Coronary artery (tissue), 2 donors: ENCODE measurements at places on chromosomes 13 and 19.

DNA sequence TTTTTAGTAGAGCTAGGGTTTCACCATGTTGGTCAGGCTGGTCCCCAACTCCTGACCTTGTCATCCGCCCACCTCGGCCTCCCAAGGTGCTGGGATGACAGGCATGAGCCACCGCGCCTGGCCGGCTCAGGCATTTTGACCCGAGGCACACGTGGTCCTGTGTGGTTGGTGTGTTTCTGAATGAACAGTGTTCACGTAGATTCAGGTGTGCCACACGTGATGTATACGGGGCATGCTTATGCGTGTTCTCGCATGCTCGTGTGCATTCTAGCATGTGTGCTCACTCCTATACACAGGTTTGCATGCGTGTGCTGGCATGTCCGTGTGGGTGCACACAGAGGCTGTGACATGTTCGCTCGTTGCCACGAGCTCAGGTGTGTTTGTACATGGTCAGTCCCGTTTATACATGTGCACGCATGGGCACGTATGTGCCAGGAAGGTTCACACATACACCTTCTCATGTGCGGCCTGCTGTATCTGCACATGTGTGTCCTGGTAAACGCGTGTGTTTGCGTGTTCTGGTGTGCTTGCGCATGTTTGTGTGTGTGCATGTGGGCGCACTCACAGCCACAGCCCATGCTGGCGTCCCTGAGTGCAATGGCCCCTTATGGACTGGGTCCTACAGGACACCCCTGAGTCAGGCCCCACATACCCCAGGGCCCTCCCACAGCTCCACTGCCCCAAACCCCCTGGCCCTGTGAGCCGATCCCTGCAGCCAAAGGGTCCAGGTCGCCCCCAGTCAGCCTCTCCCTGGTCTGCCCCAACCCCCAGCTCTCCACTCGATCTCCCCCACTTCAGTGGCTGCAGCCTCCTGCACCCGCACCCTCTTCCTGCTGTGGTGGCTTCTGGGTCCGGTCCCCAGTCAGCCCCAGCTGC, 20.6 kb upstream of the TCF3 start:
- DNase-seq = no peak

GRCh38 chr19:13838435-13839129, 38.4 kb upstream of the NANOS3 start:
- no peak for DNase-seq

- peak; percentile 35 for DNase-seq
These were observed 38.8 kb downstream of the CHST8 start for GRCh38 chr19:33660410-33661124.

- DNase-seq = no peak
These were observed 192.3 kb downstream of the USP12 start for GRCh38 chr13:26979334-26979733.

DNA sequence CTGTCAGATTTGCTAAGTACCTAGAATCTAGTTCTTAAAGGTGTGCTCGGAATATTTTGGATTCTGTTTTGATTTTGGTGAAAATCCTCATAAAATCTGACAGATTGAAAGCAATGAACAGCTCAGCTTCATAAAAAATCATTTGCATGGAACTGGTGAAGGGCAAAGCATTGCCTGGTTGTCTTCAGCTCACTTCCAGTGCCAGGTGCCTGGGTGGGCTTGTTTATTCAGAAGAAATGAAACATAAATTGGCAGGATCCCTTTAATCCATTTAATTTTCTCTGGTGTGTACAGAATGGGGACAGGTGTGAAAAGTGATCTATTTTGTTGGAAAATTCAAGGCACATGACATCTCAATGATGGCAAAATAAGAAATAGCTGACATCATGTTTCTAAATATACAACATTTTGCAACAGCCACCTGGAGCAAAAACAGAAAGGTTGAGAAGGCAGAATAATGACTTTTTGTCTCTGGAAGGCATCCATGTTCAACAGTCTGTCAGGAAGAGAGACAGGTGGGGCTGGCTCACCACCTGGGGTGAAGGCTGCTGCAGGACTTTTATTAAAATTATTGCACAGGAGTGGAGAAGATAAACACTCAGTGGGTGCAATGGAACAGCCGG, 52.2 kb downstream of the RFC3 start:
- no peak for DNase-seq

DNA sequence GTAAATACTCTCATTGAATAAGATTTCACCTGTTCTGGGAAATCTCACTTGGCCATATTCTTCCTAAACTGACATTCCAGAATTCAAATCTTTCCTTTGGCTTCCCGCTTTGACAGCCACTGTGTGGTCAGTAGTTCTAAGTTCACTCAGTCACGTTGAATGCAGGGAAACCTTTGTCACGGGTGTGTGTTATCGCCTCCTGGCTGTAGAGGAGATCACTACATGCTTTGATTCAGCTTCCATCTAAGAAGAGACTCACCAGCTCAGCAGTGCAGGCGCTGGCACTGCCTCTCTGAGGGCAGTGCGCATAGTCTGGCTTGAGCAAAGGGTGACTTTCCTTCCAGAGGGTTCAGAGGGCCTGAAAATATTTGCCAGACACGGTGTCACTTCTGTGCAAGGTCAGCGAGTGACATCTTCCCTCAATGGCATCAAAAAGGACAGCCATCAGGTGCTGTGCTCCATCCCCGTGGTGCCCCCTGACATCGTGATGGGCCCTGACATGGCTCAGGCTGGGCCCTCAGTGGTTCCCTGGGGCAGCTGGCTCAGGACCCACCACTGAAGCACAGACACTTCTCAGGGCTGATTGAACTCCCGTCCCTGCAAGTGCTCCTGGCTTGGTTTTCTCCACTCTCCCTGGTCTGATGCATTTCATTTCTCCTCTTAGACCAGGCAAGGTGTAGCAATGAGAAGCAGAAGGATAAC, 635.4 kb upstream of the ARGLU1 start:
- DNase-seq = no peak

- no peak for DNase-seq
These were observed 211.5 kb downstream of the KLF12 start for GRCh38 chr13:73922493-73923393.

DNA sequence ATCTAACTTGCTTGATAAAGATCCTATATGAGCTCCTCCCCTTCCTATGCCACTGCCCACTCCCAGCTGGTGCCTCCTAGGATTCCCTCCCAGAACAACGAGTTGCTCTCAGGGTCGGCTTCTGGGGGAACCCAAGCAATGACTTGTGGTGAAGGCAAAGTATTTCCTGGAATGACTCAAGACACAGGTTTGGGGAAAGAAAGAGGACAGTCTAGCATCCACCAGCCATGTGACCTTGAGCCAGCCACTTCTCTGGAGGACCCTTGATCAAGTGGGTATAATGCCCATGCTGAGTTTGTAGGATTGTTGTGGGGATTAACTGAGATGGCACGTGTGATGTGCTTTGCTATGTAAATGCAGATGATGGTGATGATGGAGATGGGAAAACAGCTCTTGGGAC, 33.0 kb downstream of the MBD3L2B start:
- no peak for DNase-seq

DNA sequence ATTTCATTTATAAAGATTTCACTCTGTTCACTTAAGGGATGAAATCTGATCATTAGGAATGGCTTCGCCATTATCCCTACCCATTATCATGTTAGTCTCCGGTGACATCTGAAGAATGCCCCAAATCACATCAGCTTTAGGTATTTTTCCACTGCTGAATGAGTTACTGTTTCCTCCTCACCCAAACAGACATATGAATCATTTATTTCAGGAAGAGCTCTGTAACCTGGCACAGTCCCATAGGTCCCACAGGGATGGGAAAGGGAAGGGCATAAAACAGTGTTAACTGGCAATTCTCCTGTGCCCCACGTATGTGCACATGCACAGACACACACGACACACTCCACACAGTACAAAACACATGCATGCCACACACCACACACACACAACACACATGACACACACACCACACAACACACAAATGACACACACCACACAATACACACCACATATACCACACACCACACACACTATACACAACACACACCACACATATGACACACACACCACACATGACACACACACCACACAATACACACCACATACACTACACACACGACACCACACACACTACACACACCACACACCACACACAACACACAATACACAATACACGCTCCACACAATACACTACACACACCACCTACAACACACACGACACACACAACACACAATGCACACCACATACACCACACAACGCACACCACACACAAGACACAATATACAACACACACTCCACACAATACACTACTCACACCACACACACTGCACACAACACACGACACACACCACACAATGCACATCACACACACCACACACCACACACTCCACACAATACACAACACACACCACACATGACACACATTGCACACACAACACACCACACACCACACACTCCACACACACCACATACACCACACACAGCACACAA, 15.4 kb downstream of the TMEM255B start:
- DNase-seq = no peak

- DNase-seq = no peak
These were observed 712.9 kb upstream of the GPC6 start for GRCh38 chr13:92513672-92514071.

DNA sequence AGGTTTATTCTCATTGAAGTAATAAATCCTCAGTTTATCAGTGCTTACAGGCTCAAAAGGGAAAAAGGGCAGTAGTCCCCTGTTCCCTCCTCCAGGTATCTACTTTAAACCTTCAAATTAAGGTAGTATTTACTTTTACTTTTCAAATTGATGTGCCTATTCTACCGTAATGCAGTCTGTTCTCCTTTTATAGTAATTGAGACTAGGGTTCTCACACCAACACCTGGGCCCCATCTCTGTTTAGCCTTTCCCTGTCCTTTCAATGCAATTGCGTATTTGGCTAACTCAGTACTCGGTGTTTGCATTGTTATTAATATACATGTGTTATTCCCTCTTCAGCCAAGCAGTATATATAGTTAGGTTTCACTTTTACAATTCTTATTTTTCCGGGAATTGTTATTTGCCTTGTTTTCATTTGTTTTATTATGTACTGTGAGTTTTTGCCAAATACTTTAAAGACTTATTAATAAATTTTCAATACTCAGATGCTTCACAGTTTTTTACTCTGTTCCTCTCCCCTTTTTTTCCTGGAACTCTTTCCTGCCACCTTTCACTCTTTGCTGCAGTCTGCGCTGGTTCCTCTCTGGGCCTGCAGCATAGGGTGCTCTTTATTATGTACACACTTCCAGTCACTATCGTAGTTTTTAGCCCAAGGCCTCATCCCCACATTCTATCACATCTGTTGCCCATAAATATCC, 30.3 kb downstream of the USPL1 start:
- DNase-seq = no peak

DNA sequence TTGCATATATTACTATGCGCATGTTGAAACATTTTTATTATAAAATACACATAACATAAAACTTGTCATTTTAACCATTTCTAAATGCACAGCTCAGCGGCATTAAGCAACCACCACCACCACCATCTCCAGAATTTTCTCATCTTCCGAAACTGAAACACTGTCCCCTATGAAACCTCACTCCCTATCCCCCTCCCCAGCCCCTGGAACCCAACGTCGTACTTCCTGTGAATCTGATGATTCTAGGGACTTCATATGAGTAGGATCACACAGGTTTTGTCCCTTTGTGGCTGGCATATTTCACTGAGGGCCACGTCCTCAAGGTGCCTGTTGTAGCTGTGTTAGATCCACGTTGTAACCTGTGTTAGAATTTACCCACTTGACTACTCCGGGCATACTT, 716 bp upstream of the MAP2K2 start:
- DNase-seq = no peak

GRCh38 chr13:40452038-40452666, 214.3 kb downstream of the FOXO1 start:
- no peak for DNase-seq

GRCh38 chr13:74287724-74288169, 153.5 kb upstream of the KLF12 start:
- DNase-seq = no peak

DNA sequence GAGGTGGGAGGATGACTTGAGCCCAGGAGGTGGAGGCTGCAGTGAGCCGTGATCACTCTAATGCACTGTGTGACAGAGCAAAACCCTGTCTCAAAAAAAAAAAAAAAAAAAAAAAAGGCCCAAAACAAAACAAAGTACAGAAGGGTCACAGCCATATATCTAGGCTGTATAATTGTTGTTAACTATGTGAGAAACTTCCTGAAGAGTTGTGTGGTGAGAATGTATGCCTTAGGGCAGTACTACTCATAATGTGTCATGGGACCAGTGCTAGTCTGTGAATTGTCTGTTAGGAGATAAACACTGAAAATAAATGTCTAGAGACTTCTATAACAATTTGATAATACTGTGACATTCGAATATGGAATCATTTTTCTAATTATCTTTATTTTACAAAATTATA, 43.1 kb downstream of the PAN3 start:
- DNase-seq = no peak

GRCh38 chr19:14425696-14426138, 6.6 kb upstream of the DDX39A start:
- DNase-seq = no peak

DNA sequence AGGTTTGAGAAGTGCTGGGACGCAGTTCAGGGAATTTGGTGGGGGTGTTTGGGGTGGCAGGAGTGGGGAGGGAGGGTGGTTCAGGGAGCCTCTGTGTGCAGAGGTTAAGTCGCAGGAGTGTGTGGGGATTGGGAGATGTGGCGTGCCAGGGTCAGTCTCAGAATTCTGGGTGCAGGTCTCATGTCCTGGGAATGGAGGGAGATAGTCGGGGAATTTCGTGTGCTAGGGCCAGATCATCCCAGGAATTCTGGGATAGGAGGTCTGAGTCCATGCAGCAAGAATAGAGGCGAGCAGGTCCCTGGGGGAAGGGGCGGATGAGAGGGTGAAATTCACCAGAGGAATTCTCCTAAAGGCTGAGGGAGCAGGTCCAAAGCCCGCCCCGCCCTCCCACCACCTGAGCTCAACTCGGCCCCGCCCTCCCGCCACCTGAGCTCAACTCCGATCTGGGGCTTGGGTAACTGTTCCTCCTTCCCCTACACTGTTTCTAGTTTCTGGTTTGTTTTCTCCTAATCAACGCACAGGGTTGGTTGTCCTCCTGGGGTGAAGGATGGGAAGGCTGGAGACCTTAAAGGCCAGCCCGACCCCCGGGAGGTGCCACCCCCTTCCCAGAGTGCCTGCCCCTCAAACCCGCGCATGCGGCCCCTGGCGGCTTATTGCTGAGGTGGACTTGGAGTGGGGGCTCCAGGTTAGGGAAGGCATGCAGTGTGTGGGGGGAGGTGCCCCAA, 15.2 kb downstream of the KCNC3 start:
- DNase-seq = no peak

- no peak for DNase-seq
These were observed 69.9 kb downstream of the SLITRK6 start for GRCh38 chr13:85729296-85729695.

- DNase-seq = no peak
These were observed 233.7 kb downstream of the GPC5 start for GRCh38 chr13:91632086-91632485.

- no peak for DNase-seq
These were observed 345 bp downstream of the ZNF257 start for GRCh38 chr19:22052644-22053013.

DNA sequence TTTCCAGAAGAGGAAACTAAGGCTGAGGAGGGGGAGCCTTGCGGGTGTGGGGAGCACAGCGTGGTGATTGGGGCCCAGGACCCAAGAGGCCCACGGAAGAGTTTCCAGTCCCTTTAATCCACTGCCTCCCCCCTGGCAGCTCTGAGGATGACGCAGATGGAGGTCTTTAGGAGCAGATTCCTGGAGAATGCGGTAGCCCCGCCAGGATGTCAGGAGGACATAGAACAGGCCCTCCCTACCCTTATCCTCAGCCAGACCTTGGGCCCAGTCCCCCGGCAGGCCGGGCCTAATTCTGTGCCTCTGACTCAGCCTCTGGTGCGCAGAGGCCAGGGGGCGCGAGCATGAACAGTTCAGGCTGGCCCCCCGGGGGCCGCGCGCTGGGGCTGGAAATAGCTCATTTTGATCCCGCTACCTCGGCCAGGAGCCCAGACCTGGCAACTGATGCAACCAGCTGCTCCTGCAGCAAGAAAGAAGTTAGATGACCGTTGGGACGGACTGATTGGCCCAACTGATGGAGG, 461 bp upstream of the HSPB6 start:
- DNase-seq = peak; percentile 99
